ENCODE measurements at places on chromosomes 7 and 10.

DNA sequence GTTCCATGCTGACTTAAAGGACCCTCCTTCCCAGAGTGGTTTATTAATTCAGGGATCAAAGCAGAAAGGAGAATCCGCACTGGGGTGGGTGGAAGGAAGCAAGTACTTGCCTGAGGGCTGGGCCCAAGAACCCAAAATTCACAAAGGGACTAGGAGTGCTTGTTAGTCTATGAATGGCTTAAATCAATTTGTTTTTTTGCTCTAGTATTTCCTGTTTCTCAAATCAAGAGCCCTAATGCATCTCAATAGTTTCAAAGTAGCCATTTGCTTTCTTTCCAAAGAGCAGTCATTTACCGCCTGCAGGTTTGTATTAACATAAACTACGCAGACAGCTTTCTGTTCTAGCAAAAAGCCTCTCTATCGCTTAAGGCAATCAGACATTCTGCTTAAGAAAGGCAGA, 44.2 kb upstream of the SLC35G1 start:
- DNase-seq = no peak

- no peak for DNase-seq
Observed at GRCh38 chr7:128203710-128204214, 37.3 kb upstream of the LEP start.

- DNase-seq = no peak
Observed at GRCh38 chr10:105187243-105187642, 546.2 kb downstream of the SORCS3 start.

DNA sequence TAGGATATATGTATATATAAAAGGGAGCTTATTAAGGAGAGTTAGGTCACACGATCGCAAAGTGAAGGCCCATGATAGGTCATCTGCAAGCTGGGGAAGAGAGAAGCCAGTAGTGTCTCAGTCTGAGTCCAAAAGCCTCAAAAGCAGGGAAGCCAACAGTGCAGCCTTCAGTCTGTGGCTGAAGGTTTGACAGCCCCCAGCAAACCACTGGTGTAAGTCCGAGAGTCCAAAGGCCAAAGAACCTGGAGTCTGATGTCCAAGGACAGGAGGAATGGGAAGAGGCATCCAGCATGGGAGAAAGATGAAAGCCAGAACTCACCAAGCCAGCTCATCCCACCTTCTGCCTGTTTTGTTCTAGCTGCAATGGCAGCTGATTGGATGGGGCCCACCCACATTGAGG, 88.9 kb upstream of the TBX20 start:
- no peak for DNase-seq

- no peak for DNase-seq
Observed at GRCh38 chr10:123442901-123443300, 223.3 kb upstream of the GPR26 start.

DNA sequence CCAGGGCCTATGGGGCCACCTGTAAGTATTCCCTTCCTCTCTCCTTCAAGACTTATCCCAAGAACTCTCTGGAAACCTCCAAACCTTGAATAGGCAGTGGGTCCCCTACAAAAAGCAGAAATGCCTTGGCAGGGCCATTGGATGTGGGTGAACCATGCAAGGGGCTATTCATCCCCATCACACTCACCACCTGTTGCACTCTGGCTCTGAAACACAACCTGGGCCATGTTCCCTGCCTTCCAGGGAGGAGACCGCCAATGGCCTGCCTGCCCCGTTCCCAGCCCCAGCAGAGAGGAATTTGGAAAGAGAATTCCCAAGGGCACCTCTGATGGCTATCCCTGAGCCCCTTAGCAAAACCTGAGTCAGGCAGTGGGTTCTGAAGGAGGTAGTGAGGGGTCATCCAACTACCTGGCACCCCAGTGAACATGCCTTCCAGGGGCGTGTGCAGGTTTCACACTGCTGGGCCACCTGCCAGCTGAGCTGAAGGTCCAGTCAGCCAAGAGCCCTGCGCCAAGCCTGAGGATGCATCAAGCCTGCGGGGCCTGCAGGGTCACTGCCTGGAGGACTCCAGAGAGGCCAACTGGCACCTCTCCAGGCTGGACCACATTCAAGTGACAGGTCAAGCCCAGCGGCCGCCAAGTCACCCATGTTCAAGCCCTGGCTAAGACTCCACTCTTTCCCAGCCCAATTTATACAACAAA, 101.3 kb downstream of the COL13A1 start:
- no peak for DNase-seq

GRCh38 chr10:111579473-111579872, 502.6 kb downstream of the ADRA2A start:
- DNase-seq = no peak

GRCh38 chr7:12783421-12784095, 96.1 kb downstream of the ARL4A start:
- no peak for DNase-seq

DNA sequence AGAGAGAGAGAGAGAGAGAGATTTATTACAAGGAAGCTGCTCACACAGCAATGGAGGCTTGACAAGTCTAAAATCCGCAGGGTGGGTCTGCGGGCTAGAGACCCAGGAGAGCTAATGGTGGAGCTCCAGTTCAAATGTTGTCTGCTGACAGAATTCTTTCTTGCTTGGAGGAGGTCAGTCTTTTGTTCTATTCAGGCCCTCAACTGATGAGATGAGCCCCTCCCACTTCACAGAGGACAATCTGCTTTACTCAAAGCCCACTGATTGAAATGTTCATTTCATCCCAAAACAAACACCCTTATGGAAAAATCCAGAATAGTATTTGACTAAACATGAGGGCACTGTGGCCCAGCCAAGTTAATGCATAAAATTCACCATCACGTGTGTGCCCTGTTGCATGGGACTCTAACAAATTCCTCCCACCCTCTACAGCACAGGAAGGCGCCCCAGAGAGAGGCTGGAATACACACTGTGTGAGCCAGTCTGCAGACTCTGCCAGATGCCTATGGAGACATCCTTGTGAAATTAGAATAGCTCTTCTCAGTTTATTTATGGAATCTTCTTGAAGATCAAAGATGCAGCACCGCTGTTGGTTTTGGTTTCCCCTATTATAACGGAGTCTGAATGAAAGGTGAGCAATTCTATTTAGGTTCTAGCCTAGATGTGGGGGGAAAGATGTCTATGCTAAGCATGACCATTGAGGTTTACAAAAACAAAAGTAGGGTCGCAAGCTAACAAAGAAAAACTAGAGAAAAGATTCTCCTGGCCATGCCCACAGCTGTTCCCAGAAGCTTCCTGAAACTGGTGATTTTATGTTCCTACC, 123.0 kb upstream of the SFMBT2 start:
- no peak for DNase-seq

DNA sequence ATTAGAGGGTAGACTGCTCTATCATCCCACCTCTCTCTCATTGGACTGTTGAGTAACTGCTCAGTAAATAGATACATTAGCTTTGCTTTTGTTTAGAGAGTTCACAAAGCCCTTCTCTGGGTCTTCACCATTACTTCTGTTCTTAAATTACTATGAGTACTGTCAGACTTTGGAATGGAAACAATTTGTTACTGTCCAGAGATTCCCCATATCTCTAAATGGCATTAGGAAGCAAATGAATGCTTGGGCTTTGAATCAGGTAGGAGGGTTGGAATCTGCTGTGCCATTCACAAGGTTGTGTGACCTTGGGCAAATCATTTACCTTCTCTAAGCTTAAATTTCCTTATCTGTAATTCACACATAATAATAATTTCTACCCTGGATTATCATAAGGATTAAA, 541.0 kb upstream of the FZD8 start:
- DNase-seq = no peak

- DNase-seq = no peak
Observed at GRCh38 chr10:16505161-16505560, 16.5 kb downstream of the C1QL3 start.

- DNase-seq = no peak
Observed at GRCh38 chr10:112805701-112806100, 144.3 kb upstream of the TCF7L2 start.

DNA sequence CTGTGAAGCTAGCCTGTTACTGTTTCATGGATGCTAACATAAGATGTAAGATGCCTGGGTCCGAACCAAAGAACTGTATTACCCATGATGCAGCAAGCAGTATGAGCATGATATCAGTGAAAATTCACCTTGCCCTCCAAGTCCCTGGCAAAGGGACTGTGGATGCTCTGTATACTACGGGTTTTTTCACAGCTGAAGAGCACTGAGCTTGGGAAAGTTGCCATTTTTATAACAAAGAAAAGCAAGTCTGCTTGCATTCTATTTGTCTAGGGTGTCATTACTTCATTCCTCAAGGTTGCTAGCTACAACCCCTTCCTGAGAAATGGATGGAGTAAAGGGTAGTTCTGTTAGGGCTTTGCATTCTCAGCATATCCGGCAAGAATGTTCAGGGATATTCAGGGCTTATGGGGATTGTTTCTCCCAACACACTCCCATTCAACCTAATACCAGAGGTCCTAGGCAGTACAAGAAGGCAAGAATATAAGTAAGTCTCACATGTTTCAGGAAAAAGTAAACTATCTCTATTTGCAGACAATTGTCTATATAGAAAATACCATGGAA, 5.1 kb upstream of the GPR22 start:
- DNase-seq = no peak

- DNase-seq = no peak
Observed at GRCh38 chr7:51314726-51315125, 1.9 kb downstream of the COBL start.

DNA sequence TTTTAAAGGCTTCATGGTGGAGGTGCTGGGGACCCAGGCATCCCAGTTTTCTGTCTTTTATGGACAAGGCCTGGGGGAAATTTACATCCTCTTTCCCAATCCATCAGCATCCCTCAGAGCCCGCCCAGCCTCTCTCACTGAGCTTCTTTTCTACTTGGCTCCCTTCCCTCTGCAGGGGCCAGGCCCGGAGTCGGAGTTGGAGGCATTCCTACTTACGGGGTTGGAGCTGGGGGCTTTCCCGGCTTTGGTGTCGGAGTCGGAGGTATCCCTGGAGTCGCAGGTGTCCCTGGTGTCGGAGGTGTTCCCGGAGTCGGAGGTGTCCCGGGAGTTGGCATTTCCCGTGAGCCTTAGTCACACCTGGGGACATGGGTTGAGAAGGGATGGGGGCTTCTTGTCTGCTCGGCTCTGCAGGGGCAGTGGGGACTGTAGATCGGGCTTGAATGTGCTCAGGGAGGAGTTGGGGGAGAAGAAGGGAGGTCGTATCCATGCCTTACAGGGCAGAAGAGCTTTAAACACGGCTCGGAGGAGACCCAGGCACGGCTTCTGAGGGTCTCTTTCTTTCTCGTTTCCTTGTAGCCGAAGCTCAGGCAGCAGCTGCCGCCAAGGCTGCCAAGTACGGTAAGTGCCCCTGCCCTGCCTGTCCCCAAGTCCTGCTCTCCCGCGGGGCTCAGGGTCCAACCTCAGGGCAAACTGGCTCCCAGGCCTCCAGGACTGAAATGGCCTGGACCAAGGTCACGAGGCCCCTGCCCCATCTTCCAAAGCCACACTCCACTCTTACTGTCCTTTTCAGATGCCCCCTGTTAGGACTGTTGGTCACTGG, 27.3 kb upstream of the LIMK1 start:
- no peak for DNase-seq

DNA sequence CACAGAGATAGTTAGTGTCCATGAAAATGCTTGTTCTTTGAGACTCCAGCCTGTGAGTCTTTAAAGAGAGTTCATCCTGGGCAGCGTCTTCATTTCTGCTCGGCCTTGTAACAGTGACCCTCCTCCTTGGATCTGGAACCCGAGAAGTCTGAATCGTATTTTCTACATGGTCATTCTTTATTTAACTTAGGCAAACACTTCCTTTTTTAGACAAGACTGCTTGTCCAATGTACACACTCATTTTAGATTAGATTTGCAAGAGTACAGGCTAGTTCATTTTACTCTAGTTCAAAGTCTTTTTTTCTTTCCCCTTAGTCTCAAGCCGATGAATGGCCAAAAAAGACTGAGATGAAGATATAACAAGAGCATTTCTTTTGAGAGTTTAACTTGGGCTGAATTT, 133.5 kb downstream of the CHN2 start:
- no peak for DNase-seq

GRCh38 chr10:7388602-7389001, 22.2 kb downstream of the SFMBT2 start:
- DNase-seq = no peak

DNA sequence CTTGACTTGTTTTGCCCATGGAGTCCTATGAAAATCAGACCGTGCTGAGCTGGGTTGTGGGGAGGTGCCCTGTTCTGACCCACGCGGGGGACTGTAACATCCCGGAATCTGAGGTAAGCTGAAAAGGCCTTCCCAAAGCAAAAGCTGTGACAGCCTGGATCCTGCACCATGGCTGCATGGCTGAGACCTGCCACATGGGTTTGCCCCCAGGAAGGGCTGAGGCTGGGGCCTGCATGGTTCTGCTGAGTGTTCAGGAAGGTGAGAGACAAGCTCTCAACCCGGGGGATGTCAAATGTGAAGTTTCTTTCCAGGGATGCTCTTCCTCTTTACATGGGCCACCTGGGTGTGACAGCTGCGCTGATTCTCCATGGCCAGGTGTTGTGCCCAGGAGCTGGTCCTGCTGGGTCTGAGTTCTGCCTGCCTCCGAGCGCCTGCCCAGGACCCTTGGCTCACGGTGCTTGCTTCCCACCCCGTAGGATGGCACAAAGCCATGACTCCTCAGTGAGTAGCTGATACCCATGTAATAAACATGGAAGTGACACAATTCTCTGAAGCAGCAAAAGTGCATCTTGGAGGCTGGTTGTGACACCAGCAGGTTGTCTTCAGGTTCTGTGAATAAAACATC, 58.3 kb downstream of the VIPR2 start:
- DNase-seq = no peak

Data from hematopoietic multipotent progenitor cell treated with erythropoietin and hydrocortisone succinate and interleukin-3 and kit ligand, for 17 days (in vitro differentiated cells).